ENCODE measurements at places on chromosomes 11 and 22.

- no peak for DNase-seq
Observed at GRCh38 chr22:41725510-41726110, 26.3 kb downstream of the MEI1 start.

- no peak for DNase-seq
Observed at GRCh38 chr22:36117053-36117554, 43.5 kb downstream of the APOL3 start.

DNA sequence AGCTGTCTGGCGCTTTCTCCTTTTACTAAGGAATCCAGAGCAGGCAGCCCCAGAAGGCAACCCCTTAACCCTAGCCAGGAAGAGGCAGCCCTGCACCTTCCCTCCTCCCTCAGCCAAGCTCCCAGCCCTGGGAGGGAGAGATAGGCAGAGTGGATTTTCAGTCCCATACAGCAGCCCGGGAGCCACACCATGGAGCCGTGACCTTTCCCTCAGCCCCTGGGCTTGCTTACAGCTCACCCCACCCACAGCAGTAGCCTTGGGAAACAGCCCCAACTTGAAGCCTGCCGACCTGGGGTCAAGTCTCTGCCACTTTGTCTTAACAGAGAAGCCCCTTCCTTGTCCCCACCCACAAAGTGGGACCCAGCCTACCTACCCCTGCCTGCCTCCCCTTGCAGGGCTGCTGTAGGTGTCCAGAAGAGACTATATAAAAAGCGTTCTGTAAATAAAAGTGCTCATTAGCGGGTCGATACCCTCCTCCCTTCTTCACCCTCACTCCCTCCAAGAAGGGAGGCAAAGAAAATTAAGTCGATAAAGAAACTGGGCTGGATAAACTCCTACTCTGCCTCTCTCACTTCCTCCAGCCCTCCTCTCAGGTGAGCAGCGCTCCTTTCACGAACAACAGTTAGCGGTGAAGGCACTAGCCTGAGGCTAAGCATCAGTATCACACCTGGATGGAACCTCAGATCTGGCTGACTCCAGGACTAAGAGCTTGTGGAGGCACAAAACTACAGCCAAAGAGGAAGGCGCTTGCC is 4.2 kb downstream of the TST start:
- DNase-seq, result no peak

DNA sequence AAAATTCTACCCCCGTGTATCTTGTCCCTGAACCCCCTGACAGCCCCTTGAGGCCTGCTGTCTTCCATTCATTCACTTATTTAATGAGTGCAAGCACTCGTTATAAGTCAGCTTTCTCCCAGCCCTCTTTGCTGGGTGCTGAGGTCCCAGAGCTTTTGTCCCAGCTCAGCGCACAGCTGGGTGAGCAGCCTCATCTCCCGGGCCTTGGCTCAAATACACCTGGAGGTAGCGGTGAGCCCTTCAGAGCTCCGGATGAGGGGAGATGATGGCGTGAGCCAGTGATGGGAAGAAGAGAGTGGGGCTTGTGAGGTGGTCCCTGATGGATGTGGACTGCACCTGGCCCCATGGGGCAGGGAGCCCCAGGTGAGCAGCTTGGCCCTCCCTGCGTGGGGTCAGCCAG is 18.1 kb upstream of the ARHGAP8 start:
- no peak for DNase-seq

- no peak for DNase-seq
Observed at GRCh38 chr11:23252426-23252825, 392.2 kb upstream of the CCDC179 start.

GRCh38 chr22:42901790-42902508 is 44.9 kb upstream of the ARFGAP3 start:
- no peak for DNase-seq

DNA sequence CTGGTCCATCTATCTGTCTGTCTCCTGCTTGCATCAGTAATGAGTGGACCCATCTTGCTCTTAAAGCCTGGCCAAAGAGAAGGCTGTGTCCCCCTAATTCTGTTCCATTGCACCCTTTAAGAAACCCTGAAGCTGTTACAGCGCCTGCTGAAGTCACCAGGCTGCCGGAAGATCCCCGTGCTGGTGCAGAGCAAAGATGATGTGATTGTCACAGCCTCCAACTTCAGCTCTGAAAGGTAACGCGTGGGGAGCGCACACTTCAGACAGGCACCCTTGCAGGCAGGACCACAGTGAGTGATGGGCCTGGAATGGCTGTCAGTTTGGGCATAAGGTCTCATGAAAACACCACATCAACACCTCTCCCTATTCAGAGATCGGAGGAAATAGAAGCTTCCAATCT is 18.4 kb downstream of the GTPBP1 start:
- no peak for DNase-seq

- no peak for DNase-seq
Observed at GRCh38 chr22:37310815-37311595, 28.7 kb downstream of the CYTH4 start.

DNA sequence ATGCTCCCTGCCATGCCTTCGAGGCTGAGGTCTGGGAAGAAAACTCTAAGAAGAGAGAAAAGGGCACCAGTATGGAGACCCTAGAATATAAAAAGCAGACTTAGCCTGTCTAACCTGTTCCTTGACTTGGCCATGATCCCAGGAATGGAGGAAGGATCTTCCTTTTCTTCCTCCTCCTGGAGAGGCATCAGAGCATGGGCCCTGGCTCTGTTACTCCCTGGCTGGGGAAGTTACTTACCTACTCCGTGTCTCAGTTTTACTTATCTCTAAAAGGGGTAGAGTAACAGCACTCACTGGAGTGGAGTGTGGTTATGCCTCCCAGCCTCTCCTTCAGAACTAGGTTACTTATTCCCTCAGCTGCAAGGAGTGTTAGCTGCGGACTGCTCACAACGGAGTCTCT is 55.2 kb upstream of the PHF21A start:
- no peak for DNase-seq

GRCh38 chr11:70705097-70705496 is 306.8 kb downstream of the CTTN start:
- no peak for DNase-seq

- DNase-seq, result no peak
Observed at GRCh38 chr11:64560139-64560771, 30.8 kb upstream of the SLC22A12 start.

DNA sequence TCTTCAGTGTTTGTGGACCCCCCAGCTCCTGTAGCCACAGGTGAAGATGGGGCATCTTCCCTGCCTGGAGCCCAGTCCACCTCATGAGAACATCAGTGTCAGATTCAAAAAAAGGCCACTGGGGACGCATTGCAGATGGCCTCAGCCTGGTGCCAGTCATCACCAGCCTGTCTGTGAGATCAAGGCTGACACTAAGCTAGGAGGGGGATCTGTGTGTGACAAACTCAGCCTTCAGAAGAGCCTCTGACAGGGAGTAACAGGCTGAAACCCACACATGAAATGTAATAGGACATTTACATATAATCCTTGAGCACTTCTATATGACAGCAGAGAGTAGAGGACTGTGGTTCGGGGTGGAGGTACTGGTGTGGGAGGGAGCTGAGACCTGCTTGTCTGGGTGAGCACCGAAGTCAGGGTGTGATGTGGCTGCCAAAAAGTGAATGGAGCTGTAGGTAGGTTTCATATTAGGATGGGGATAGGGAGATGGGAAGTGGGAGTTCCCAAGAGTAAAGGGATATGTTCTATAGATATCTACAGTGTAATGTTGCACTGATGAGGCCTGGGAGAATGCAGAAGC is 20.5 kb upstream of the CCDC134 start:
- no peak for DNase-seq

GRCh38 chr11:30281476-30282288 is 41.2 kb upstream of the ARL14EP start:
- no peak for DNase-seq

GRCh38 chr11:117384045-117384444 is 56.4 kb downstream of the CEP164 start:
- no peak for DNase-seq

DNA sequence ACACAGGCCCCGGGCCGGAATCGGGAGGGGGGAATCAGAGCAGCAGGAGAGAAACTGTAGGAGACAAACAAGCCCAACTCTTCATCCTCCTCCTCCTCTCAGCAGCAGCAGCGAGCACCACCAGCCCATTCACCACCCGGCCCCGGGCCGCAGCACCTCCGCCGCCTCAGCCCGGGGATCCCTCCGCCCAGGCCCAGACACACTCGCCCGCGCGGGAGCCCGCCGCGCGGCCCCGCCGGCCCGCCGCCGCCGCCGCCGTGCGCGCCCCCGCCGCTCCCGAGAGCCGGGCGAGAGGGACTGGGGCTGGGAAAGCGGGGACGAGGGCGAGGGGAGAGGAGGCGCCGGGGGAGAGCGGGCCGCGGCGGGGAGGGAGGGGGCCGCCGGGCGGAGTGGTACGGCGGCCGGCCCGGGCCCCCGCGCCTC is at the start of gene PHF21A:
TSS of gene PHF21A (minus strand) at position 154 of the 423 bp plus-strand sequence. CDS start 37,235 bp downstream, outside the sequence.
- DNase-seq, result peak; percentile 84

DNA sequence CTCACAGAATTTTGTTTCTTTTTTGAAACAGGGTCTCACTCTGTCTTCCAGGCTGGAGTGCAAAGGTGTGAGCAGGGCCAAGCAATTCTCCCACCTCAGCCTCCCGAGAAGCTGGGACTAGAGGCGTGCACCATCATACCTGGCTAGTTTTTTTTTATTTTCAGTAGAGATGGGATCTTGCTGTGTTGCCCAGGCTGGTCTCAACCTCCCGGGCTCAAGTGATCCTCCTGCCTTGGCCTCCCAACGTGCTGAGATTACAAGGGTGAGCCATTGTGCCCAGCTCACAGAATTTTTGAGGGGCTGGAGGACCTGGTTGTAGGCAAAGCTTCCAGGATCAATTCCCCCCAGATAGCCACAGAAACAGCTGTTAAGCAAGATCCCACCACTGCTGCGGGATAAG is 47.1 kb upstream of the RBFOX2 start:
- DNase-seq, result no peak

- no peak for DNase-seq
Observed at GRCh38 chr11:69003866-69004367, 9.1 kb downstream of the MRGPRF start.

- DNase-seq, result no peak
Observed at GRCh38 chr22:46964773-46965550, 202.5 kb downstream of the TBC1D22A start.

DNA sequence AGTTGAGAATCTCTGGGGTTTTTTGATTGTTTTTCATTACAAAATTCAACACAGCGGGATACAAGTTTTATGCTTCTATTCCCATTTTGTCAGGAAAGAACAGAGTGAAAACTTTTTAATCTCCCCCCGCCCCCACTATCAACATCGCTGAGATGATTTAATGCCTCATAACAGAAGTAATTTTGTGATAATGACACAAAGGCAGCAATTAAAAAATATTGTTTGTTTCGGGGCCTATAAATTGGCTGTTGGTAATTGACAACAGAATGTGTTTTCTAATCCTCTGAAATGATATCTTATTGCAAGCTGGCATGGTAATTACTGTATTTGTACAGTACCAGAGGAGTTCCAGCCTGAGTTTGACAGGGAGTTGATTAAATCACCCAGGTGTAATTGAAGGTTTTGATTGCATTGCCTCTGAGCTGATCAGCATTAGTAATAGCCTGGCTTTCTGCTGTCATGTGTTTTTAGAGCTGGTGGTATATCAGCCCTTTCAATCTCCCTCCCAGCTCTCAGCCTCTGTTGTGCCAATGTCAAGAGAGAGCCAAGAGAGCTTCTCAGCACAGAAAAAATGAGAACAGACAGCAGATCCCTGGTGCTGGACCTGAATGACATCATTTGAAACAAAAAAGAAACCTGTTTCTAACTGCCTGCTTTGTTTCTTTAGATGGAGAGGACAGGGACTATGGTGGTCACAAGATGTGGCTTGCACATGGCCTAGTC is 265.1 kb downstream of the FAM76B start:
- DNase-seq, result no peak

GRCh38 chr11:36116161-36116560 is 172.3 kb downstream of the LDLRAD3 start:
- DNase-seq, result no peak

DNA sequence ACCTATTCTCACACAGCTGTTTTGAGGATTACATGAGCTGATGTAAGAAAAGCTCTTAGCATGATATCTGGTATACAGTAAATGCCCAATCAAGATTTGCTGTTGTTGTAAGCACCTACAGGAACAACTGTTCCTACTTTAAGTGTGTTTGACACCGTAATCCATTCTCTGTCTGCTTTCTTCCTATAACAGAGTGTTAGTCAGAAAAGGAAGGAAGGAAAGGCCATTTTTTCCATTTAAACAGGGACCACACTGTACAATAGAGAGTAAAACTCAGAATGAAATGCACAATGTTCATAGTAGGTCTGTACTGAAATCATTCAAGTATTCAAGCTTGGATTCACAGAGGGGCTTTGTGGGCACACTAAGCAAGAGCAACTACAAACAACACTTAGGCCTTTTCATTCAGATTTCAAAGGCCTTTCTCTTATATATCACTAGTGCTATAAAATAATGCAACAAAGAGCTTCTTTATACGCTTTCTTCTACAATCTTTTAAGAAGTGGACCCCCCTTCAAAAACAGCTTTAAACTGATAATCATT is 21.5 kb downstream of the MTCH2 start:
- DNase-seq, result no peak

- no peak for DNase-seq
Observed at GRCh38 chr11:108593923-108594434, 411 bp upstream of the EXPH5 start.

GRCh38 chr22:29877620-29878019 is 5.4 kb upstream of the MTMR3 start:
- DNase-seq, result no peak

- no peak for DNase-seq
Observed at GRCh38 chr11:2129308-2129698, 9.9 kb downstream of the IGF2 start.

- no peak for DNase-seq
Observed at GRCh38 chr22:49629261-49629570, 198.5 kb downstream of the BRD1 start.

- no peak for DNase-seq
Observed at GRCh38 chr22:46196278-46196677, 46.0 kb downstream of the PPARA start.

- no peak for DNase-seq
Observed at GRCh38 chr11:97815667-97816066, 1205.1 kb upstream of the CNTN5 start.

DNA sequence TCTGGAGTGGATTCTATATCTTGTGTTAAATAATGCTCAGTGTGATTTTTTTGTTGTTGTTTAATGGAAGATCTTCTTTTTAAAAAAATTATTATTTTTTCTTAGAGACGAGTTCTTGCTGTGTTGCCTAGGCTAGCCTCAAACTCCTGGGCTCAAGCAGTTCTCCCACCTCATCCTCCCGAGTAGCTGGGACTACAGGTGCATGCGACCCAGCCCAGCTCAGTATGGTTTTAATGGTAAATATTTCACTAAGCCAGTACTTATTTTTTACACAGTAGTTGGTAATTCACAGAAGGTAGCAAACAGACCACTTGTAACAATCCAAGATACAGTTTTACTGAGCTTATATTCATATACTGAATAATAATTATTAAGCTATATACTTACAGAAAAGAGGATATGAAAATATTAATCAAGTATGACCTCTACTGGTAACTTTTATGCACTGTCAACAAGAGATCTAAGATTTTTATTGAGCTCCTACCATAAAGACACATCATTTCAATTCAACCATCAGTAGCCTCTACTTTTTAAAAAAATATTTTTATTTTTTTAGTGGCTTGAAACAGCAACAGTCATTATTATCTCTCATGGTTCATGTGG is 6.1 kb upstream of the CD59 start:
- no peak for DNase-seq

Data from activated CD4-positive, alpha-beta T cell treated with anti-CD3 and anti-CD28 coated beads for 24 hours (primary cell).